ENCODE measurements at places on chromosomes 5 and 9.

DNA sequence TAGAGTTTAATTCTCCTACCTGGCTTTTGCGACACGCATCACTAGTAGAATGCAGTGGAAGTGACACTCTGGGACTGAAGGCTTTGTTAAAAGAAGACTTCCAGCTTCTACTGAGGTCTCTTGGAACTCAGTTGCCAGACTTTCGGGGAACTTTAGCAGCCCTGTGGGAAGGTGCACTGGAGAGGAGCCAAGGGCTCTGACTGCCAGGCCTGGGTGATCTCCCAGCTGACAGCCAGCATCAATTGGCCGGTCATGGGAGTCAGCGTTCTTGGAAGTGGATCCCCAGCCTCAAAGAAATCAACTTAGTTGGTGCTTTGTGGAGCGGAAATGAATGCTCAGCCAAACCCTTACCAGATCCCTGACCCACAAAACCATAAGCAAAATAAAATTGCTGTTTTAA lies 87.1 kb downstream of the OSTF1 start:
- no peak for DNase-seq

- DNase-seq: no peak
These were observed 25.7 kb downstream of the IPPK start for GRCh38 chr9:92644278-92644677.

DNA sequence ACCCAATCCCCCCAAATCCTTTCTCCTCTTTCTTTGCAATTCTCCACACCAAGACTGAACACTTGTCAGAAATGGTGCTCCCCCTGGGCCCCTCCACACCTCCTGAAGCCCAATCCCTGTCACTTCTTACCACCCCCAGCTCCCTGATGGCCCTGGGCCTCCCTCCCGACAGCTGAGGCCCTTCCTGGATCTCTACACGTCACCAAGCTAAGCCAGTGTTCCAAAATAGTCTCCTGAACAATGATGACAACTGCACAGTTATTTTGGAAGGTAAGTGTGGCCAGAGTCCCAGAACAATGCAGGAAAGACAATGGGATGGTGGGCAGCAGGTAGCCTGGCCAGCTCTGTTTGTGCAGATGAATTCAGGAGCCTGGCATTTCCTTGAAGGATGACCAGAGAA lies 63.7 kb upstream of the PRSS3 start:
- no peak for DNase-seq

- DNase-seq: no peak
These were observed 188.9 kb downstream of the SGCD start for GRCh38 chr5:156515803-156516360.
